Fibroblast of skin of right quadriceps (primary cell): ENCODE measurements at places on chromosomes 2 and 18.
A peak's percentile ranks its signal among the peaks of the same experiment; 100 is the strongest.

DNA sequence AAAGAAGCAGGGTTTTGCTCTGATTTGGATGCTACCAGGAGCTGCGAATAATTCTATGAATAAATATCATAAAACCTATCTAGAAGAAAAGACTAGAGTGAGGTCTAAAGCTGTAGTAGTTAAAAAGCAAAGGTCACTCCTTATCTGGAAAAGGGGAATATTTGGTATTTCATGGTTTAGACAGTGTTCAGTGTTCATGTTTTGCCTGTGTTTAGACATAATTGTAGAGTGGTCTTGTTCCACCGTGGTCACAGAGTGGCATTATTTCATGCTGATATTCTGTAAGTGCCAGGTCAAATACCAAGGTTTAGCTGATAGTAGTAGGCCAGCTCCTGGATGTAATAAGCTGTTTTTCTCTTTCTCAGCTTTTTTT, 10.8 kb downstream of the SPAST start:
- DNase-seq = no peak

DNA sequence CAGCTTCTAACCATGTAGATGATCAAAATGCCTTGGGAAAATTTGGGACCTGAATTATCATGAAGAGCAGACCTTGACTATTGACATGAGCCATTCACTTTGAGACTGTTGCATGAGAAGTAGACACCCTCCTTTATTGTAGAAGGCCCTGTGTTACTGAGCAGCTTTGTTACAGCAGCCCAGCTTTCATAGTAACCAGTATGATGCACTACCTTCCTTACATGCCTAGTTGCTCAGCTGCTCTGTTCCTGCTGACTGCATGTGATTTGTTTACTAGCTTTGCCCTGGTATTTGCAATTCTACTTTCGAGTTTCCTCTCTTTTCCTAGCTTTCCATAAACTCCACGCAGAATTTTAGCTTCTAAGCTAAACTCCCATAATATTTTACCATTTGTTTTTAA, 11.2 kb upstream of the FN1 start:
- DNase-seq = no peak

GRCh38 chr18:74084184-74084855, 63.3 kb downstream of the FBXO15 start:
- no peak for DNase-seq

DNA sequence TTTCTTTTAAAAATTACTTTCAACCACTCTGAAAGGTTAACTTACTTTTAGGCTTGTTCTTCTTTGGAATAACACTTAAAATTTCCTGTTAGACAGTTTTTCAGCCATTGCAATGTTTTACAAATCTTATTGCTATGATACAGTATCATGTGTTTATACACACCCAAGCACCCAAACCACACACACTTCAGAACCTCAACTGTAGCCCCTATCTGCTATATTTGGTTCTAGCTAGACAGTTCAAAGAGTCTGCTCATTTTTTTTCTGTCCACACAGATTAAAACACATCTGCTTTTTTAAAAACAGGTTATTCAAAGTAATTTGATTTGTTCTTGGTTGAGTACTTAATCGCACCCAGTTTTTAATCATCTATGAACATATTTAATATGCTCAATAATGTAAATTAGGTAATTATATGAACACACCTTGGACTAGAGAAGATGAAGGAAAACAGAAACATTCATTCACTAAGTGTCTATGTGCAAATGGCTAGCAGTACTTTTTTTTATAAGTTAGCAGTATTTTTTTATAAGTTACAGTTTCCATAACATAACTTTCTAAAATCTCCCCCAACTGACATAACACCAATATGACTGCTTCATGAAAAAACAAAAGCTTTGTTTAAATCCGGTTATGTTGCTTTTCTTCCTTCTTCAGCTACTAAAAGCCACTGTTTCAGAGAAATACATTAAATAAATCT, 17.6 kb downstream of the FBXO11 start:
- DNase-seq = no peak

DNA sequence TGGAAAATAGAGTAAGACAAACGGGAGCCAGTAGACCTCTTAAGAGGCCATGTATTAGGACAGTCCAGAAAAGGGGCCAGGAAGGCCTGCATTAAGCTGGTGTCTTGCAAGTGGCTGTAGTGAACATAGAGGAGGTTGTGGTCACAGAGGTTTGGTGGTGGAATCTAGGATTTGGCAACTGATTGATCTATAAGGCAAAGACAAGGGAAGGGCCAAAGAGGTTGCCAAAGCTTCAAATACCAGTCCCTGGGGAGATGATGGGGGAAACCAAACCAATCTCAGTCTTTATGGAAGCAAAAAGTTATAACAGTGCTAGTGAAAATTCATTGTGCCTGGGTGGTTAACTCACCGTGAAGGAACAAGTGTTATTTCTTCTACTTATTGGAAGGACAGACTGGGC, 28.7 kb upstream of the RTN4 start:
- no peak for DNase-seq

DNA sequence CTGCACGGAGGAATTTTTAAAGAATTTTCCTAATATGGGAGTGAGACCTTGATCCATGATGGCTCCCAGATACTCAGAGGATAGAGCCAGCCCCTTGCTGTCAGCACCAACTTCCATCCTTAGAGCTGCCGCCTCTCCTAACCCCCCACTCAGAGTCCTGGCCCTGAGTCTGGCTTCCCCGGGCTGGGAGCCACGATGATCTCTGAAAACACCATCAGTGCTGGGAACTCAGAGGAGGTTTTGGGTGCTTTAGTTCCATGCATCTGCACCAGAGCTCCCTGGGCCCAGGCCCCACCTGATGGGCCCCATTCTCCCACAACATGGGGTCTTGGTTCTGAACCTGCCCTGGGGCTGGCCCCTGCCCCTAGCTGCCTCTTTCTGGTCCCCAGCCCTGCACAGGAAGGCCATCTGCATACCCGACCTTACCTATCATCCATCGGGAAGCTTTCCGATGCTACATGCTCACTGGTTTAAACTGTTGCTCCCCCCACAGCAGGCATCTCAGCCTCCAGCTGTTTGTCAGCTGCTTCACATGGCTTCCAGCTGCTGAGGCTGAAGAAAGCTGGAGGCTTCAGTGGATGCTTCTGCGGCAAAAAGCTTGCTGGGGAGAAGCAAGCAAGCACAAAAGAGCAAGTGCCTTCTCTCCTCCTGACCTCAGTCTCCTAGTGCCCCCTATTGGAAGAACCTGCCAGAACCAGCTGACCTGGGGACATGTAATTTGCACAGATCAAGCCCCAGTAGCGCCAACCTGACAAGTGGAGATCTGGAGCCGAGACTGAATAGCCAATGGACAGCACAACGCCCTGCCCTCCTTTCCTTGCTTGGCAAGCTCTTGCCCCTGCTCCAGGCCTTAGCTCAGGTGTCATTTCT, 24.2 kb upstream of the RHOB start:
- peak; percentile 37 for DNase-seq

- DNase-seq = no peak
These were observed 132.0 kb upstream of the RGPD4 start for GRCh38 chr2:107694667-107695066.

DNA sequence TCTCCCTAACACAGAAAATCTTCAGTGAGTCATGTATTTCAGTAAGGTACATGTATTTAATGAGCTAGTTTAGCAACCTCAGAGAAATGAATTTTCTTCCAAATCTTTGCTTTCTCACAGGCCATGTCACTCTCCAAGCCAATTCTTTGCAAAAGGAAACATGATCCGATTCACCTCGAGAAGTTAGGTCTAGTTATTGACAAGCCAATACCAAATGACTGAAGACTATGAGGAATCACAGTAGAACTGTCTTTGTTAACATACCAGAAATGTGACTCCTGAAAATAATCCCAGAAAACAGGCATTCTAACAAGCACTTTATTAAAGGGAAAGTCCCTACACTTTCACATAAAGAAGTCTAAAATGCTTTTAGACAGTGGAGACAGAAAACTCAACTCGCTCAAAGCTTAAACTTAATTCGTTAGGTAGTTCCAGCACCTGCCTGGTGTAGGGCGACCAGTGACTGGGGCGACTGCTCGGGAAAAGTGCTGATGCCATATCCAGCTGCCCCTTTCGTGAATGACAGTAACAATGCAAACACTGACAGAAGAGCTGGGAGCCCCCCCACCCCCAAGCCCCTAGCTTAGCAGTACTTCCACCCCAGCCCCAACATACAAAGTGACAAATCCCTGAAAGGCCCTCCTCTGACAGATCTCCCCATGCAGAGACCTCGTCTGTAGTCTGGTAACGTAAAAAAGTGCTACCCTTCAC, 1.8 kb downstream of the MEMO1 start:
- peak; percentile 29 for DNase-seq

- peak; percentile 80 for DNase-seq
These were observed 165.9 kb upstream of the PGAP1 start for GRCh38 chr2:197092431-197092830.

GRCh38 chr18:36912887-36913286, 84.0 kb downstream of the KIAA1328 start:
- no peak for DNase-seq

DNA sequence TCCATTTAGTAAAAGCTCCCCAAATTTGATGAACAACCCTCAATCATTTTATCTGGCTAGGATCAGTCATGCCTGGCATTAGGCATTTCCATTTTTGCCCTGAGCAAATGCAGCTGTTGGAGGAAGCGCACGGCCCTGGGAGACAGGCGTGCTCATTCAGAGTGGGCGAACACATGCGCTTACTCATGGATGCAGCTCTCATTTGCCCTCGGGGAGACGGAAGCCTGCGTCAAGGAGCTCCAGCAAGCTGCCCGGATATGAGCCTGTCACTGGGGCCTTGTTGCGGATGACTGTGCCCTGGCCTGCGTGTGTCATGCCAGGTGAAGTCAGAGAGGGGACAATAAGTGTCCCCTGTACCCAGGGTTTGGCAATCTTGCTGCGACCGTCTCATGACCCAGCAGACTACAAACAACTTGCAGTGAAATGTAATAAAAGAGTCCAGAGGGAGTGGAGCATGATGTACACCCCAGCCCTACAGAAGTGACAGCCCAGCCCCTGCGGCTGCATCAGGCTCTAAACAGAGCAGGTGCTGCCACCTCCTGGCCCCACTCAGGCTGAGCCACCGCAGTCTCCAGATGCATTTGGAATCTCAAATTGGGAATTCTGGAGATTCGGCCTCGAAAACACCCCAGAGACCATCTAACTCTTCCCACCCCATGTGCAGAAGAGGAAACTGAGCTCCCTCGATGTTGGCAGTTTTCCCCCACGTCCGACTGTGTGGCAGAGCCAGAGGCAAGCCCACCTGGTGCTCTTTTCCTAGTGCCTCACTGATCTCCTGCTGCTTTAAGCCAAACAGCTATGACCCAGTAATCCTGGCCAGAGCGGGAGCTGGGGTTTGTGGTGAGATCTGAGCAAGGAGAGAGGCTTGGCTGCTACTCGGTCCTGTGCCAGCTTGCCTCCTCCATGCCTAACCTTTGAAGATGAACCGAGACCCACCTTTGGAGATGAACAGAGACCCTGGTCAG, 105.0 kb upstream of the ALK start:
- peak; percentile 50 for DNase-seq

DNA sequence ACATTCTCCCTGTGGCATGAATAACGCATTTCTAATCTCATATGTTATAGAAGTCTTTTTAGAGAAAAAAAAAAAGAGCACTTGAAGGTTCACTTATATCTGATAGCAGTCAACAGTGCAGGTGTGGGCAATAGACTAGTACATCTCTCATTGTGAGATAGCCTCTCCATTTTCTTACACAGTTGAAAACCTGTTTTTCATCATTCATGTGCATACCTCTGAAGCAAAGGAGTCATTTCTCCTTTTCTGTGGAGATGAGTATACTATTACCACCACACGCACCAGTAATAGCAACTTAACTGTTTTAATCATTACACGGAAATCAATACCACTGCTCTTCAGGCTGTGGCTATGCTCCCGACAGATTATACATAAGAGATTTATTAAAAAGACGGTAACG, 1653.3 kb upstream of the TMEFF2 start:
- DNase-seq = no peak

GRCh38 chr2:239140346-239141020, 260.3 kb downstream of the HDAC4 start:
- no peak for DNase-seq

- DNase-seq = no peak
These were observed 61.7 kb downstream of the STK39 start for GRCh38 chr2:168185583-168186274.

- no peak for DNase-seq
These were observed 95.2 kb downstream of the MTX2 start for GRCh38 chr2:176364273-176364977.

GRCh38 chr2:149860276-149860921, 272.8 kb upstream of the MMADHC start:
- DNase-seq = peak; percentile 86
